ENCODE measurements at places on chromosomes 7 and 10.

GRCh38 chr7:11831736-11832495 lies at the start of gene THSD7A:
TSS of gene THSD7A (minus strand) at chr7:11832198. CDS start at chr7:11831946, 252 bp downstream.
- DNase-seq = peak; percentile 64

DNA sequence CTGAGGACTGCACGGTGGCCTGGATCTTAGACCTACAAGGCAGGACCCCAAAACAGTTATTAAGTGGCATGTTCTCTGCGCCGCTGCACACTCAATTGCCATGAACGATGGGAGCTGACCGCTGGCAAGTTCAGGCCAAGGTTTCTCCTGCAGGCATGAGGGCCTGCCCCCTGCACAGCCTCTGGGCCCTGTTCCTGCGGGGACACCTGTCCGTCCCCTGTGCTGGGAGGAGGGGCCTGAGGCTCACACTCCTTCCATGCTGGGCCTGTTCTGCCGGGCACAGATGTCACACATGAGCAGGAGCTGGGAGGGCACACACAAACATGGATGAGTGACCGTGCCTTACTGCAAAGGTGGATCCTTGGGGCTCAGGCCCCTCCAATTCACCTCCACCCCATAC lies 90.0 kb downstream of the PTPRN2 start:
- DNase-seq = no peak

DNA sequence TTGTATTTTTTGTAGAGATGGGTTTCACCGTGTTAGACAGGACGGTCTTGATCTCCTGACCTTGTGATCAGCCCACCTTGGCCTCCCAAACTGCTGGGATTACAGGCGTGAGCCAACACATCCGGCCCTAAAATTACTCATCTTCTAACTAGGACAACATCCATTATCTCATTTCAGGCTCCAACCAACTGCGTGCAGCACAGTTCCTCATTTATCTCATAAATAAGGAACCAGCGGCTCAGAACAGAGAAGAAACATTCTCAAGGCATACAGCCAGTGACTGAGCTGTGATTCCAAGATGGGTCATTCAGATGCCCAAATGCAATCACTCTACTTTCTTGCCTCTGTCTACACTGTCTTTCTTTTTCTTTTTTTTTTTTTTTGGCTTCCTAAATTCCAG lies 356.1 kb downstream of the ELMO1 start:
- DNase-seq = no peak

DNA sequence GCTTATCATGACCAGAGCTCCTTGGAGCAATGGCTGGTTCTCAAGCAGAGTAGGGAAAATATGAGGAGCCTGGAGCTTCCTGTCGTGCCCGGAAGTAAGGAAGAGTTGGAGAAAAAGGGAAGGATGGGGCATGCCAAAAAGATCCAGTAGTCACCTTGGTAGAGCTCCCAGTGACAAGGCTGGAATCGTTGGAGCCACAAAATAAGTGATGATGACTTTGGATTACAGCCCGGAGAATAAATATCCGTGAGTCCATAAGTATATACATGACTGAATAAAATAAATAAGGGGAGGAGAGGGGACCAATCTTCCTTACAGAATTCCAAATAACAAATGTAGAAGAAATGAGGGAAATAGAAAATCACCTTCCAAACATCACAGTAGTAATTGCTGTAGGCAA lies 29.3 kb downstream of the LMTK2 start:
- DNase-seq = no peak

GRCh38 chr10:84525120-84525806 lies 196.9 kb downstream of the CCSER2 start:
- peak; percentile 7 for DNase-seq

DNA sequence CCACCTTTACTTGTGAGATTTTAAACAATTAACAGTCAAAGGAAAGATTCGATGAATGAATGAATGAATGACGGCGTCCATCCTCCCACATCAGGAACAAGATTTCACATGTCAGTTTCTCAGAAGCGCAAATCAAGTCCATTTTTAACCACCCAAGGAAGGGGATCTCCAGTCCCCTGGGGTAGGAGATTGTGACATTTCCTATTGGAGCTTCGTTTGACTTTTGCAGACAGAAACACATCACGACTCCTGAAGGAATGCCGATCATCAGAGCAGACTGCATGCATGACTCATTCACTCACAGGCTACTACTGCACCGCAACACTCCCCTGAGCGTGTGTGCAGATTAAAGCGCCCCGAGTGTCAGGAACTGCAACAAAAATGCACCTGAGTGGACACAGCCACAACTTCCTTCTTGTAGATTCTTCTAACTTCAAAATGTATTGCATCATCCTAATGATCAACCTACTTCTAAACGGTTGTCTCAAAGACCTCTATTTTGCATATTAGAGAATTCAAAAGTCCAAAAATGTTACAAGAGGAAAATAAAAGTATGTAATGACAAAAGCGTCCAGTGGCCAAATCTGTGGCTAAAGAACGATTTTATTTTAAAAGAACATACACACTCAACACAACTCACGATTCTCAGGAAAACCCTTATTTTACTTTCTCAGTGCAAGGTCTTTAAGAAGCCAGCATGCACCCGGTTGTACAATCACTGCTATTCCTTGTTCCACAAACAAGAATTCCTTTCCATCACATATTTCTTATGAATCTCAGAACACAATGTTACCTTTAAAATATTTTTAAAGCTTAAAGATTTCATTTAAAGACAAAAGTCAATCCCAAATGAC lies 172.6 kb downstream of the FAM107B start:
- DNase-seq = no peak

Measured in midbrain (tissue), 1 donor.